Right kidney (tissue), 9 donors: ENCODE measurements at places on chromosomes 7 and 10.

- DNase-seq = no peak
Measured at GRCh38 chr10:115854740-115855435, 418.1 kb downstream of the GFRA1 start.

DNA sequence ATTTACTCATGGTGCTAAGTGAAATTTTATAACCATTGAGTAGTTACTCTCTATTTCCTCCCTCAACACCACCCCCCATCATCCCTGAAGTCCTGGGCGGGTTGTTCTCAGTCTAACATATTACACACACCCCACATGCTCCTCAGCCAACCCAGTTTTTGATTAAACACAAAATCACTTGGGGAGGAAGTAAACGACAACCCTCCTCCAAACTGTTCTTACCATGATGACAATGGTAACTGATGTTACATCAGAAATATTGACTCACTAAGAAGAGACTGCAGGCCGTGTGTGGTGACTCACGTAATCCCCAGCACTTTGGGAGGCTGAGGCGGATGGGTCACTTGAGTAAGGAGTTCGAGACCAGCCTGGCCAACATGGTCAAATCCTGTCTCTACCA lies 44.2 kb downstream of the RAB11FIP2 start:
- DNase-seq = no peak

DNA sequence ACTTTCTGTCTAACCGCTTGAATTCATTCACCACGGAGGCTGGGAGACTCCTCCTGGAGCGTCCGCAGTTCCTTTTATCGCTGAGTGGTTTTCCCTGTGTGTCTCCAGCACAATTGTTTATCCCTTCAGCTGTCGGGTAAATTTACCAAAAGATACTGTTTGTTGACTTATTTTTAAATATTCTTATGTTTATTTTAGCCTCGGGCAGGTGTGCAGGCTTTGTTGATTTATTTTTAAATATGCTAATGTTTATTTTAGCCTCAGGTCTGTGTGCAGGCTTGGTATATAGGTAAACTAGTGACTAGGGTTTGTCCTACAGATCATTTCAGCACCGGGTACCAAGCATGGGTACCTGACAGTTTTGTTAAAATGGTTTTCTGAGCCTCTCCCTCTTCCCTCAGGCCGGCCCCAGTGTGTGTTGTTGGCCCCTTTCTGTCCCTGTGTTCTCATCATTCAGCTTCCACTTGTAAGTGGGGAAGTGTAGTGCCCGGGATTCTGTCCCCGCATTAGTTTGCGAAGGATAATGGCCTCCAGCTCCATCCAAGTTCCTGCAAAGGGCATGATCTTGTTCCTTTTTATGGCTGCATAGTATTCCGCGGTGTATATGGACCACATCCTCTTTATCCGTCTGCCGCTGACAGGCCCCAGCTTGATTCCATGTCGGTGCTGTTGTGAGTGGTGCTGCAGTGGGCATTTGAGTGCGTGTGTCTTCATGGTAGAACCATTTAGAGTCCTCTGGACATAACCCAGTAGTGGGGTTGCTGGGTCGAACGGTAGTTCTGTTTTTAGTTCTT lies 5.3 kb downstream of the GET4 start:
- no peak for DNase-seq

DNA sequence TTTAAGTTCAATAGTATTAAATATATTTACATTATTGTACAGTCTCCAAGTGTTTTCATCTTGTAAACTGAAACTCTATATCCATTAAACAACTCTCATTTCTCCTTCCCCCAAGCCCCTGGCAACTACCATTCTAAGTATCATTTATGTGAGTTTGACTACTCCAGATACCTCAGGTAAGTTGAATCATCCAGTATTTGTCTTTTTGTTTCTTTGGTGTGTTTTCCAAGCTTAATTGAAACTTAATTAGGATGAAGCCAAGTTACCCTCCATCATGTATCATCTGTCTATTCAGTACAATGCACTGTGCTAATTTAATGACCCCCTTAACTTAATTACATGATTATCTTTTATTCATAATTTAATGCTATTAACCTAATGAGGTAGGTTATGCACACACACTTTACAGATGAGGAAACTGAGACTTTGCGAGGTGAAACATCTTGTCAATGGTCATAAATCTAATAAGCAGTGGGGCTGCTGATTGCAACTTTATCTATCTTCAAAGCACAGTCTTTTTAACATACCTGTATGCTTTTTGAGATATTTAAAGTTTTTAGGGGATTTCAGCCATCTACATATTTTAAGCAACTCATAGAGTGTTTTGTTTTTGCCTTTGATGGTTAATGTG lies 663 bp downstream of the MACC1 start:
- DNase-seq = no peak

- DNase-seq = no peak
Measured at GRCh38 chr10:61798713-61799112, 102.8 kb upstream of the ARID5B start.

DNA sequence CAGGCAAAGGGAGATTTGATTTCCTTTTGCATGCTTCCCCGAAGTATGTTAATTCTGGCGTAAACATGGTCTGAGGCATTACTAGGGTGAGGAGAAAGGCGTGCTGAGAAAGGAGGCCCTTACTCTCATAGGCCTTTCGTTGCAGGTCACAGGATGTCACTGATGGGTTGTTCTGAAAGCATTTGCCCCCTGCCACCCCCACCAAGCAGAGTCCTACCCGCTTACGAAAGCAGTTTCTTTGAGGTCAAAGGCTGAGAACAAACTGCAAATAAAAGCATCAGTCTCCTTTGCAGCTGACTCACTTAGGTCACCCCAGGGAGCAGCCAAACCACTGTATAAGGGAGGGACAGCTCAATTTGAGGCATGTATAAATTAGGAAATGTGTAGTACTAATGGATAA lies 57.1 kb downstream of the BPGM start:
- DNase-seq = no peak

DNA sequence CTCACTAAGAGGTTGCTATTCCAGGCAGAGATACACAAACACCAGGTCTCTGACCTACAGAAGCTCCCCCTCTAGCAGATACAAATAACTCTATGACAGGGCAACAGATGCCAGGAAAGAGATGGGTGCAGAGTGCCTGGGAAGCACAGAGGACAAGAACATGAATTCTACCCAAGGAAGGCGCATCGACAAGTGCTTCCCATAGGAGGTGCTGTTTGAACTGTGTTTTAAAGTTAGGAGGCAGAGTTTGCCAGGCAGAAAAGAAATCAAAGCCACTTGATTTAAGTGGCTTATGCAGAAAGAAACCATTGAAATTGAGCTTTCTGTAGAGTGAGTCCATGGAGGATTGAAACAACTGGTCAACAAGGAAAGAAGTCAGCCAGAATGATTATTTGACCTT lies 35.3 kb upstream of the EGR2 start:
- DNase-seq = no peak

- DNase-seq = no peak
Measured at GRCh38 chr10:27512548-27512947, 8.4 kb downstream of the RAB18 start.

DNA sequence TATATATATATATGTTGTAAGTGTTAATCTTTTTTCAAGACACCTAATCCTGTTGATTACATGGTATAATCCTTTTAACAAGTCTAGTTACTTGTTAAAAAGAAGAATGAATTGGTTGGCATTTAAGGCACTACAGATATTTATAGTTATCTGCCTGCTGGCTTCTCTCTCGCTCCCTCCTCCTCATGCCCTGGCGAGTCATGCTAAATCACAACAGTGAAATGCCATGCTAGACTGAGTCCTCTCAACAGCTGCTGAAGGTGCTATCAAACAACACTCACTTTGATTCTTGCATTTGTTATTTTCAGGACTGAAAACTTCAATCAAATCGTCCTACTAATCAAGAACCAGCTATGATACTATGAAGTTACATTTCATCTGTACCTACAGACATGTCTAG lies 15.4 kb downstream of the NRAP start:
- no peak for DNase-seq

DNA sequence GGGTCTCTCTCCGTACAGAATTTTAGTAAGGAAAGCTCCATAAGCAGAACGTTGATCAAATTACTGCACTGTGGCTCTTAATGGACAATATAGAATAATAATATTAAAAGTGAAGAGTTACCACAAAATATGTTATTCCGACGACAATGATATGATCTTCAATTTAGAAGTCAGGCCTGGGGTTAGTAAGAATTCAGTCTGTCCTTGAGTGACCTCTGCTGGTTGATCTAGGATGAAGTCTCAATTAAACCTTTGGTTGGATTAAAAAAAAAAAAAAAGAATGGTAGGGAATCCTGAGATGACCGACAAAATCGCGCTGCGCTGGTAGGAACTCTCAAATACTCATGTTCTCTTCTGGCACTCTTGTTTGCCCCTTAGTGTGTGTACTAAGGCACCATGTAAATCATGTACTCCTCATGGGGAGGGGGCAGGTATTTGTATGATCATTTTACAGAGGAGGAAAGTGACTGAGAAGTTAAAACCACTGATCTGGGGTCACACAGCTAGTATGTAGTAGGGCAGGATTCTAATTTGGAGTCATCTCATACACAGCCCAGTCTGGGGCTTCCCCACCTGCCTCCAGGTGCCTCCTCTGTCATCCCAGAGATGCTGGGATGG lies 161.3 kb upstream of the NPVF start:
- peak; percentile 51 for DNase-seq

- DNase-seq = no peak
Measured at GRCh38 chr7:50650057-50650664, 85.0 kb upstream of the DDC start.

DNA sequence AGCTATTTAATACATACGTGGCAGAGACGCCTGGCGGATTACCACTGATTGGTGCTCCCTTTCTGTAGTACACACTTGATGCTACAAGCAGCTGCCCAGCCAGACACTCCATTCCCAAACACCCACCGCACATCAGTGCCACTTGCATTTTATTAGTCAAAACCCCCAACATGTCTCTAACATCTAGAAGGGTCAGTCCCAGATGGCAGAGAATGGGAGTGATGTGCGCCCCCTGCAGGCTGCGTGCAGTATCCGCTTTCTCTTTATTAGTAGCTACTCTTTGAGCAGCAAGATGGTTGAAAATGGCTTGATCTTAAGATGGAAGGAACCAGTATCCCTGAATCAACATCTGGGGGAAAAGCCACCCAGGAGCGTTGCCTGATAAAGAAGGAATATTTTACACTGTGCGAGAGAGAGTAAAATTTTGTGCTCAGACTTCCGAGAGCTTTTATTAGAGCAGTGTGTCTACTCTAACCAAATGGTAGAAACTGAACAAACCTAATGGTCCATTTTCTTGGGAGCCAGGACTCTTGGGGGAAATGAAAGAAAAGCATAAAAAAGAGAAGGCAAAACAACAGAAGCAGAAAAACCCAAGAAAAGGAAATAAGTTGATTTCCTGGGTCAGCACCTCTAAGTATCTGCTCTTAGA lies 78.3 kb downstream of the ST8SIA6 start:
- no peak for DNase-seq

DNA sequence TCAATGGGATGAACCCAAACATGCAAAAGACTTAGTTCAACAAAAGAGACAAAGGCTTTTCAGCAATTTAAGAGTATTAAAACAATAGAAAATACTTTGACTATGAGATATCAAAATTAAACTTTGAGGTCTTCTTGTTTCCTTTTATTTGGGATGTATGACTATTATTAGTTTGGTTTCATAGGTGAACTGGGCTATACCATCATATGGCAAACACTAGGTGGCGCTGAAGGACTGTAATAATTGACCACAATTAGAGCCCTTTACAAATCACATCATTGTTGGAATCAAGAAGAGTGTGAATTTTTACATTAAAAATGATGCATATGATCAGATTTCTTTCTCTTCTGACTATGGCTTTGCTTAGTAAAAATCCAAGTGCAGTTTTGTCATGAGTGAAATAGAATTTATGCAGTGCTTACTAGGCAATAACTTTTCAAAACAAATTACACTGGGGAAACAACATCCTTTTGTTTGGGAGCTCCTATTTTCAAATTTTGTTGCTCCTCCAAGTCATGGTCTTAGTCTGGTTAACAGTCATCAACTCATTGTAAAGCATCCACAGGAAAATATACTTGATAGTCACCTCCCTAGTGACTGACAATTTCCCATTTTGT lies 14.7 kb upstream of the NXPH1 start:
- no peak for DNase-seq

- DNase-seq = no peak
Measured at GRCh38 chr7:43018446-43018845, 86.3 kb downstream of the MRPL32 start.

- no peak for DNase-seq
Measured at GRCh38 chr10:86856156-86856555, 99.7 kb downstream of the BMPR1A start.

- no peak for DNase-seq
Measured at GRCh38 chr7:11760372-11760771, 71.6 kb downstream of the THSD7A start.

GRCh38 chr7:56157238-56157790 lies 41.1 kb upstream of the NUPR2 start:
- no peak for DNase-seq

- DNase-seq = no peak
Measured at GRCh38 chr10:129759214-129760002, 204.7 kb downstream of the EBF3 start.

DNA sequence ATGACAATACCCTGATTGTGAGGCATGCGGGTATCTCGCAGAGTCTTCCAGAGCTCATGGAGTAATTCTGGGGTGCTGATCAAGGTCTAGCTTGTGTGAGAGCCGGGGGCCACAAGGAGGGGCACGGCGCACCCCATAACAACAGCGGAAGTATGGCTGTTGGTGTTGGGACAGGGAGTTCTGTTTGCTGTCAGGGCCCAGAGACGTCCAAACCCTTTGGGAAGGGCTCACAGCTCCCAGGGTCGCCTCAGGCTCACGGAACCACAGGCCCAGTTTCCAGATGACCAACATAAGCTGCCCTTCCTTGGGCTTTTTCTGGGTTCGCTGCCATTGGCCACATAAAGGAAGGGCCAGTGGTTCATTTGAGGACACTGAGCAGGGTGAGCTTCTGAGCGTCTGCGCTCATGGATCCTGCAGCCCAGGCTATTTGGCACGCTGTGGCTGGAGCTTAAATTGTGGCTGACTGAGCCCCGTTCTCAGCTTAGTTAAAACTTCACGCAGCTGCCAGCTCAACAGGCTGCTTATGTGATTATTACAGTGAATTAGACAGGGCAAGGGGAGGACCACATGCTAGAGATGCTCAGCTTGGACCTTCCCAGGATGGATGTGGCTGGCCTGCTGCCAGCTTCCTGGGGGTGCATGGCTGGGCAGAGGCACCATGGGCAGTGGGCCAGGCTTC lies 92.3 kb downstream of the DNAJB6 start:
- no peak for DNase-seq

- no peak for DNase-seq
Measured at GRCh38 chr7:101942603-101943210, 125.3 kb downstream of the CUX1 start.

DNA sequence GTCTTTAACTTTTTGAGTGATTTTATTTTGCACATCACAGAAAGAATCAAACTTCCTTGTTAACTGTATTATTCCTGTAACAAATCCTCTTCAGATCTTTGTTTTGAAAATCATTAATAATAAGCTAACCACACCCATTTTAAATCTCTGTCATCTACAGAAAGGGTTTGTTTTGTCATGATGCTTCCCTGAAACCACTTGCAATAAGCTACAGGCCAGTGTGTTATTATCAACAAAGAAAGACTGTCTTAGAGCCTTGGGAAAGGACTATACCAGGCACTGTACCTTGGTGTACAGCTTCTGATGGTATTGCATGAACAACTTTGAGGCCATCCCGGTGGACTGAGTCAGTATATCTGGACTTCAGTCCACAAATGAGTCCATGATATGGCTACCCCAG lies 145.3 kb upstream of the FAM3C start:
- no peak for DNase-seq
